GM12865 (cell line): ENCODE measurements at places on chromosomes 12 and 14.

GRCh38 chr12:124277394-124278241 lies 17.3 kb upstream of the RFLNA start:
- DNase-seq = no peak

DNA sequence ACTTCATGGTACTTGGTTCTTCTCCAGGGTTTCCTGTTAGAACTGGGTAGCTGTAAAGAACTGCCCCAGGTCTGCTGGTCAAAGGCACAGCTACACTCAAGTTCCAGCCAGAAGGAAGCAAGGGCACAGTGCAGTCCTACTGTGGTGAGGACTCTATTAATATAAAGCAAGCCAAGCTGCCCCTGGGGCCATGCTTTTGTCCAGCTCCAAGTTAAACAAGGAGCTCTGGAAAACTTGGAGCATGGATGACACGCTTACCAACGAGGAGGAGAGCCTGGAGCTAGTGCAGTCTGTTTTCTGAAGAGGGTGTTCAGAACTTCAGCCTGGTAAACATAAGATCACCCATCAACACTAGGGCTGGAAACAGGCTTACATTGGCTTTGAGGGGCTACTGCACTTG lies 4.0 kb downstream of the FZD10 start:
- DNase-seq = no peak

- no peak for DNase-seq
Observed at GRCh38 chr12:47367912-47368537, 288.3 kb upstream of the AMIGO2 start.

GRCh38 chr14:40909906-40910305 lies 696.8 kb upstream of the LRFN5 start:
- DNase-seq = no peak

GRCh38 chr12:113413488-113413939 lies 8.7 kb upstream of the SDSL start:
- no peak for DNase-seq
